Coronary artery (tissue), 2 donors: ENCODE measurements at places on chromosomes 2 and 18.

DNA sequence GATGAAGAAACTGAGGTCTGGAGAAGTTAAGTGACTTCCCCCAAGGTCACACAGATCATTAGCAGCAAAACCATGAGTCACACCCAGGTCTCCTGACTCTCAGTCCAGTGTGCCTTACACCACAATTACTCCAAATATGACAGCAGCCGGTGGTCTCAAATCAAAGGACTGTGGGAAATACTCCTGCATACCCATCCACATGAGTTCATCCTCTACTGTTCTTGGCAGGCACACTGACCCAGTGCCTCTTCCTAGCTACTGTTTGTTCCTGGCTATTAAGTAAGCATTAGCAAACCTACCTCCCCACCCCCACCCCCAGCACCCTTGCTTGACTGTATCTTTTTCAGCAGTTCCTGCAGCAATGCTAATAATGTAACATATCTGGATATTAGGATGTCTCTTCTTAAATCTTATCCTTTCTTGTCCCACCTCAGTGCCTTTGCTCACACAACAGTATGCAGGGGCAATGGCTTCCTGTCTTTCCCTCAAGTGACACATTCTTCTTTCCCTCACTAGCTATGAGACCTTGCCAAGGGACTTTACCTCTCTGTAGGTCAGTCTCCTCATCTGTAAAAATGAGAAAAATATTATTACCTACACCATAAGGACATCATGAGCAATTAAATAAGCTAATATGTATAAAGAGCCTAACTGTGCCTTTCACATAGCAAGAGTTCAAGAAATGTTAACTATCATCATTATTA, 46.2 kb downstream of the FAM98A start:
- no peak for DNase-seq

DNA sequence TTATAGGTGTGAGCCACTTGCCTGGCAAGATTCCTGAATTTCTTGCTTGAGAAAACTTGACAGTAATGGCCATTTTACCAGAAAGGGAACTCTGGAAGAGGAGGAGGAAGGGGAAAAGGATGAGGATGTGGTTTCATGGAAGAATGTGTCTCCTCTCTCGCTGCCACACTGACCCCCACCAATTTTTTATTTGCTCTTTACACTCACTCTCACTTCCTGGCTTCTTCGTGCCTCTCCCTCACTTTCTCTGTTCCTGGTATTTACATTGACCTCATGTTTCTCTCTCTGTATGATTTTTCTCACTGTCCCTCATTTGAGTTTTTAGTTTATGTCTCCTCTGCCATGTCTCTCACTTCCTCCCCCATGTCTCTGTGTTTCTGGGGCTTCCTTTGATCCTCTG, 134.5 kb upstream of the CAB39 start:
- no peak for DNase-seq

- no peak for DNase-seq
These were observed 20.6 kb upstream of the ANKRD62 start for GRCh38 chr18:12072996-12073395.

- DNase-seq: no peak
These were observed 3.7 kb upstream of the MFSD6 start for GRCh38 chr2:190404487-190404886.

DNA sequence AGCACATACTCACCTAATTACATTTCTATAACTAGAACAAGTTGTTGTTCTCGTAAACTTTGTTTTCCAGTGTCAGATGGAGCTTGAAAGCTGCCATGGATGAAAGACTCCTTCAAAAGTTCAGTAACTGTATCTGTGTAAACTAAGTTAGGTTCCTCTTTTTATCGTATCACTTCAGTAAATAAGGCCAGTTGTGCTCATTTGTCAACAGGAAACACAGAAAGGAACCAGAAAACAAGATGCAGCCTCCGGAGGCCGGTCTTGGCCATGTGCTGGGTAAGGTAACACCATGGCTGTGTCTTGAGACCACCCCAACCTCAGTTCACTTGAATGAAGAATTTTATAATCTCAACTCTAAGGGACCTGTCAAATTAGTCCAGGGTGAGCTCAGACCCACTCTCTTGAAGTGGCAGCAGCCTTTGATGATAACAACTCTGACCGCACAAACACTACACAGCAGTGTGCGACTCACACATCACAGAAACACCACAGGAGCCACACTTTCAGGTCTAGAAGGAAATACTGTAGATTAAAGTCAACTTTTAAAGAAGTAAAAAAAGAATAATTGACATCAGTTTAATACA, 213.8 kb downstream of the AFF3 start:
- no peak for DNase-seq

DNA sequence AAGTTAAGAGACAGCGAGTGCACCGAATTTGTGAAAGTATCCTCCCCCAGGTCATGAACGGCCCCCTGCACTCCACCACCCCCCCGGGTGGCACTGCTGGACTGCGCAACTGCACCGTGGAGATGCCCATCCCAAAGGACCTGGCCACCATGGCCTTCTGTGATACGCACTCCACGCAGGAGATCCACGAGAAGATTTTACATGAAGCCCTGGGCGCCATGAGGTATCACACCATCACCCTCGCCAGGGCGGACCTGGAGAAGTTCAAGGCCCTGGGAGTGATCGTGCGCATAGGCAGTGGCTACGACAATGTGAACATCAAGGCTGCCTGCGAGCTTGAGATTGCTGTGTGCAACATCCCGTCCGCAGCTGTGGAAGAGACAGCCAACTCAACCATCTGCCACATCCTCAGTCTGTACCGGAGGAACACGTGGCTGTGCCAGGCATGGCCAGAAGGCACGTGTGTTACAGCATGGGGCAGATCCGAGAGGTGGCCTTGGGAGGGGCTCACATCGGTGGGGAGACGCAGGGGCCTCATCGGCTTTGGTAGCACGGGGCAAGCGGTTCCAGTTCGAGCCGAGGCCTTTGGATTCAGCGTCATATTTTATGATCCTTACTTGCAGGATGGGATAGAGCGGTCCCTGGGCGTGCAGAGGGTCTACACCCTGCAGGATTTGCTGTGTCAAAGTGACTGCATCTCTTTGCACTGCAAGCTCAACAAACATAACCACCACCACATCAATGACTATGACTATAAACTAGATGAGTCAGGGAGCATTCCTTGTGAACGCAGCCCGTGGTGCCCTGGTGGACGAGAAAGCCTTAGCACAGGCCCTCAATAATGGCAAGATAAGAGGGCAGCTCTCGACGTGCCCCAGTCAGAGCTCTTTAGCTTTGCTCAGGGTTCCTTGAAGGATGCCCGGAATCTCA, 290.8 kb upstream of the MC4R start:
- no peak for DNase-seq

DNA sequence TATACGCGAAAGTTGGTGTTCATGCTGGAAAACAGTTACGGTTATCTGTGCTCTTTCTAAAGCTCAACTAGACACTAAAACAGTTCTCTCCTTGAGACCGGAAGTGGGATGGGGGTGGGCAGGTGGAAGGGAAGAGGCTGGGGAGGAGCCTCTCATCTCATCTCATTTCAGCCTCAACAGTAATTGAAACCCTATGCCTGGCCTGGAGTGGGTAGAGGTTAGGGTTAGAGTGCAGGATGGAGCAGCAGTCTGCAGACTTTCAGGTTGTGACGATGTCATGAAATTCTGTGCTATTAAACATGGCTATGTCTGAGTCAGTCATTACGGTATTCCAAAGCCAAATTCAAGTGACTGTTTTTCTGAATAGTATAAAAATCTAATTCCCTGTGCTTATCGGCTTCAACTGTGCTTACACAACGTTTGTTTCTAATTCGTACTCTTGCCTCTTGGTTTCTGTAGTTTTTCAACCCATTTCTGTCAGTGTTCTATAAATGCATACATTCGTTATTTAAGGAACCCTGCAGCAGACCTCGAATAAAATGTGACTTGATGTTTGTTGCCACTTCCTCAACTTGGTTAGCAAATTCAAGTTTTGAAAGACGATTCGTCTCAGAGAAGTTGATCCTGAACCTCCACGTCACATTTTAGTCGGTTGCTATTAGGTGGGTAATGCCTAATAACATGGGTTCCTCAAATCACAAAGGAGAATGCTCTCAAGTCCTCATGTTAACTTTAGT, 75.8 kb upstream of the TCF7L1 start:
- no peak for DNase-seq

- no peak for DNase-seq
These were observed 45.2 kb upstream of the ASB1 start for GRCh38 chr2:238381341-238382115.

- no peak for DNase-seq
These were observed 208.2 kb downstream of the UBE2E3 start for GRCh38 chr2:181188605-181189004.

GRCh38 chr2:11681722-11682589, 12.0 kb upstream of the NTSR2 start:
- peak; percentile 56 for DNase-seq

DNA sequence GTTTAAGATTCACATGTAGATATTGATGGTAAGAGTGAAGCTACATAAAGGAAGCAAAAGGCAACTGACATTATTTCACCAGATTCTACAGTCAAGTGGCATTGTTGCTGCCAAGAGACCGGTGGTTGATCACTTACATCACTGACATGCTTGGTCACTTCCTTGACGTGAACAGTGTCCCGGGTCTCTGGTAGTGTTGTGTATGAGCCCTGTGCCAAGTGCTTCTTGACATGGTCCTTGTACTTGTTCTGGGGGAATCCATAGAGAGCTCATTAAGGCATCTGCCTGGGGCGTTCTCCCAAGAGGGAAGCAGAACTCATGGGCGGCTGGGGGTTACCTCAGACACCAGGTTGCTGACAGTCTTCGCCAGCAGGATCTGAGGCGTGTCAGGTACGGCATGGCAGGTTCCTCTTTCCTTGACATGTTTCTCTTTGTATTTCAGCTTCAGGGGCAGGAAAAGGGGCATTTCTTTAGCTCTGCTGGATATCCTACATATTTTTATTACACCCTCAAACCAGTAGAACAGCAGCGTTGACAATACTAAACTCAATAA, 116.2 kb downstream of the RIF1 start:
- DNase-seq: no peak

DNA sequence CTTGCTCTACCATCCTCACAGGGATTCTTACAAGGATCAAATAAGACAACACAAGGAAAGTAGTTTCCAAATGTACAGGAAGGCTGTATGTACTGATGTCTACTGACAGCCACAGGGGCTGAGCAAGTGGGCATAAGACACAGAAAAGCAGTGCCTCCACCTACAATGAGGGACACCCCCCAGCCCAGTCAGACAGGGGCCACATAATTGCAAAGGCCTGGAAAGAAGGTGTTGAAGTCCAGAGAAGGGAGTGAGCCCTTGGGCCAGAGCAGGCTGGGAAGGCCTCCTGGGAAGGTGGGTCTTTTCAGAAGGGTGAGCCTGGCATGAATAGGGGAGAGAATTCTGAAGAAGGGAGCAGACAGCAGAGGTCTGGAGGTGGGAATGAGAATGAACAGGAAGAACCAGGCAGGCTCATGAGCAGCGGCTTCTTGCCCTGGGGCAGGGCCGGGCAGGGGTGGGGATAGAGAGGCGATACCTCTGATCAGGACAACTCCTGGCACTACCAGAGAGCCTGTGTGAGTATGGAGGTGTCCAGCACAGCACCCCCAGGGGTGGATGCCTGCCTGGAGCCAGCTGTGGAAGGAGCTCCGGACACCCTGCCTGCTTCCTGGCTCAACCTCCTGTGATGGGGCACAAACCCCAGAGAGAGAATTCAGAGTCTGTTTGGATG, 30.1 kb downstream of the HS1BP3 start:
- peak; percentile 73 for DNase-seq

- DNase-seq: no peak
These were observed 60.9 kb upstream of the ACAA2 start for GRCh38 chr18:49874238-49874637.

DNA sequence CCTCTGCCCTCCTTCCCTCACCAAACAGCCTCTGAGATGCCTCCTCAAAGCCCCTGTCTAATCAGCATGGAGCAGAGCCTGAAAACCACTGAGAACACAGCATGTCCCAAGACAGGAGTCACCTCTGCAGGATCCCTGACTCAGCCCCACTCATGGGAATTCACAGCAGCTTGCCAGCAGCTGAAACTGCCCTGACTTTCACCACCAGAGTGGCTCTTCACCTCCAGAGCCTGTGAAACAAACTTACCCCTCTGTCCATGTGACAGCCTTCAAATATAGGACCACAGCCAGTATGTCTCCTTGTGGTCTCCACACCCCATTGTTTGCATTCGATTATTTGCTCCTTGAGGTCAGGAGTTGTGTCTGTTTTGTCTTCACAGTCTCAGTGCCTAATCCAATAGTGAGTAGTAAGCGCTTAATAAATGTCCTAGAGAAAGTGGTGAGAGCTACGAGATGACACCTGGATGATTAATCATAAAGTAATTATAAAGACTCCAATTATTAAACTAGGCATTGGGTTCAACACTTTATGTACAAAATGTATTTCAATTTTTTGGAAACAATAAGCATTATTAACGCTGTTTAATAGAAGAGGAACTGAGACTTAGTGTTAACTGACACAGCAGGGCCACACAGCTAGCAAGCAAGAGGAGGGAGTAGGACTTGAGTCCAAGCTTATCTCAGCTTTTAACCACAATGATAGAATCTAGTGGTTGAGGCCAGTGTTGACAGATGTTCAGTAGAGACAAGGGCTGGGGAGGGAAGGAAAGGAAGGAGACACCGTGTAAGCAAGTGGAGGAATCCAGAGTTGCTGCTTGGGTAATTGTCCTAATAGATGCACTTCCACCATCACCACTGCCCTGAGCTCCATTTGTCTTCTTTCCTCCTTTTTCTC, 358.7 kb upstream of the TNP1 start:
- DNase-seq: no peak

DNA sequence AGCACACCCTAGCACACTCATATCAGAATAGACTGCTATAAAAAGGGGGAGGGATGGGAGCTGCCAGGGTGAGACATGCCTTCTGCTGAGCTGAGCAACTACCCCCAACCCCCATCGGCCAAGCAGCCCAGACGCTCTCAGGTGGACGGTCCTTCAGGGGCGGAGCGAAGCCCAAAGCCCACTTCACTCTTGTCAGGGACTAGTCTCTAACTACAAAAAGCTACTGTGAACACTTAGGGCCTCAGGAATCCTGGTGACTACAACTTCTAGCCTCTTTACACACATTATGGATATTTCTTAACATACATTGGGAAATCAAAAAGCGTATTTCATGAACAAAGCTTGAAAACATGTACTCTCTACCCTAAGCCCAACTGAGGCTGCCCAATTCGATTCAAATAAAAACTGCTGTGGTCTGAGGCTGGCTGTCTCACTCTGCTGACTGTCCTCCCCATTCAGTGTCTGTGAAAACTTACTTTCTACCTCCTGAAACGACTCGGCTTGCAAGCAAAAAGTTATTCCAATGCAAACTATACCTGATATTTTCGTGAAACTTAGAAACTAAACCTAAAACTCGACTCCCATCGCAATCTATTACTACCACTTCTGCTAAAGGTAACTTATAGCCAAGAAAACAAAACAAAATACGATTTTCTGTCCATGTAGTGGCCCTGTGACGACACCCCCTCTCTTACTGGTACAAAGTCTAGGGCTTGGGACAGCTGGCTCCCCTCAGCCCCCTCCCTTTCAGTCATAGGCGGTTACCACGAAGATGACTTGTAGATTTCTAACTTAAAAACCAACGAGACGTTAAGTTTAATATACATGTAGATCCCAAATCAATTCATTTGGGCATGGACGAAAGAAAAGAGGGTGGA, 1.2 kb downstream of the SERTAD2 start:
- no peak for DNase-seq
